ENCODE measurements at places on chromosomes 4 and X.

DNA sequence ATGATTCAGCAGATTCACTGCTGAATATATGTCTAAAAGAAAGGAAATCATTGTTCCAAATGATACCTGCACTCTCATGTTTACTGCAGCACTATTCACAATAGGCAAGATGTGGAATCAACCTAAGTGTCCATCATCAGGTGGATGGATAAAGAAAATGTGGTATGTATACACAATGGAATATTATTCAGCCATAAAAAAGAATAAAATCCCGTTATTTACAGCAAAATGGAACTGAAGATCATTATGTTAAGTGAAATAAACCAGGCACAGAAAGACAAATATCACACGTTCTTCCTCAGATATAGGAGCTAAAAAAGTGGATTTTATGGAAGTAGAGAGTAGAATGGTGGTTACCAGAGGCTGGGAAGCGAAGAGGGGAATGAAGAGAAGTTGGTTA lies 130.4 kb downstream of the STIM2 start:
- no peak for DNase-seq

DNA sequence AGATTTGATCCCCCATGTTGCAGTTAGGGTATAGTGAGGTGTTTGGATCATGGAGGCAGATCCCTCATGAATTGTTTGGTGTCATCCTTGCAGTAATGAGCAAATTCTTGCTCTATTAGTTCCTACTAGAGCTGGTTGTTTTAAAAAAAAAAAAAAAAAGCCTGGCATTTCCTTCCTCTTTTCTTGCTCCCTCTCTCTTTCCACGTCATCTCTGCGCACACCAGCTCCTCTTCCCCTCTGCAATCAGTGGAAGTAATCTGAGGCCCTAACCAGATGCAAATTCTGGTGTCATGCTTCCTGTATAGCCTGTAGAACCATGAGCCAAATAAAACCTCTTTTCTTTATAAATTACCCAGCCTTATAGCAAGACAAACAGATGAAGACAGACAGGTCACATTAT lies 24.5 kb downstream of the WDR17 start:
- DNase-seq, result no peak

GRCh38 chr4:148923881-148924280 lies 481.7 kb upstream of the NR3C2 start:
- no peak for DNase-seq

DNA sequence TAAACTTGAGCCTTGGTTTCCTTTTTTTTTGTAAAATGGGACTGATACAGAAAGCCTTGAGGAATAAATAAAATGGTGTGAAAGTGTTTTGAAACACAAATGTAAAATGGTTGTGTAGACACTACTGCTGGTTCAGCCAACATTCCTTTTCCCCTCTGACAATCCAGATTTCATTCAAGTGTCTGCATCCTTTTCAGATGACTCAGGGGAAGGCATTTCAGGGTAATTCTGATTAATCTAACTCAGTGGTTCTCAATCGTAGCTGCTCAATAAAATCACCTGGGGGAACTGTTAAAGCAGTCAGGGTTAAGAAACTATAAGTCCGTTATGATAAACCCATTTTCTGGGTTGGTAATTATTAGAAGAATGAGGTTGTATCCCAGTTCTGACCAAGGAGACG lies 4.6 kb downstream of the ARHGAP10 start:
- no peak for DNase-seq

DNA sequence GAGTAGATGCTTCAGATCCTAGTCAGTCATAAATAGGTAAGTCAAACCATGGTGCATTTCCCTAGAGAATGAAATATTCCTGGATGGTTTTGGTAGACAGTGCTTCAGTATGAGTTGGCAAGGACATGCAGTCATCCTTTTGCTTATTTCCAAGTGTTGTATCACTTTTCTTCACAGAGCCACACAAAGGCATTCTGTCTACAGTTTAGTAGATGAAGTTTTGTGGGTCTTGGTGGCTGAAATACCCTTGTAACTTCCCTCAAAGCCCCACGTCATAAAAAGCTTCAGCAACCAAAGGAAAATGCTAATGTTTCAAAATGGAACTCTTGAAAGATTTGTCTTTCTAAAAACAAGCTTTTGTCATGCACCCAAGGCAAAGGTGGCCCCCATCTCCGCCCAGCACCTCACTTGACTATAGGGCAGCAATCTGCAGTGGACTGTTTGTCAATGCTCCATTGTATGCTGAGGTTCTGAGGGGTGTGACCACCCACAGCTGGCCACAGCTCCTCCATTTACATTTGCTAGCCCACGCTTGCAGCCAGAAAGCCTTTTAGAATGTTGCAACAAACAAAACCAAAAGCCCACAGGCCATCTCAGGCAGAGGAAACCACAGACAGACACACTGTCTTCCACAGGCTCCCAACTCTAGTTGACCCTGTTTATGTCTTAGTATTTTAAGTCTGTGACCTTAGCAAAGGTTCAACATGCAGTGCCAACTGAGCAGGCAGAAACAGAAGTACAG lies 87.1 kb upstream of the FAM9C start:
- DNase-seq, result no peak

GRCh38 chr4:17095771-17096170 lies 197.3 kb upstream of the LDB2 start:
- no peak for DNase-seq

GRCh38 chrX:15471028-15471427 lies 22.1 kb downstream of the PIR start:
- DNase-seq, result peak; percentile 34

GRCh38 chr4:84814094-84814750 lies 152.3 kb downstream of the WDFY3 start:
- no peak for DNase-seq

DNA sequence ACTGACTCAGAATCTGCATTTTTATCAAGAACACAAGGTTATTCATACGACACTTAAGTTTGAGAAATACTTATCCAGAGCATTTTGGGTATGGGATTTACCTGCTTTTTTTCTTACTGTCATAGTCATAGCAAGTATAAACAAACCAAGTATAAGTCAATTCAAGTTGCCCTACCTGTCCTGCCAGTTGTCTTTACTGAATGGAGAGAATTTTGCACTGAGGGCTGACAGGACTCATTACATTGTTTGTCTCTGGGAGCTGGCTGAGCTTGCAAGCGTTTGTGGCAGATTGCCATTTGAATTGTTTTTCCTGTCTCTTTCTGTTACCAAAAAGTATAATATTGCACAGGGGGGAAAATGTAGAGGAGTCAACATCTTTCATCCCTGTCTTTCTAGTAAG lies 278.9 kb upstream of the MAGEC2 start:
- DNase-seq, result no peak

DNA sequence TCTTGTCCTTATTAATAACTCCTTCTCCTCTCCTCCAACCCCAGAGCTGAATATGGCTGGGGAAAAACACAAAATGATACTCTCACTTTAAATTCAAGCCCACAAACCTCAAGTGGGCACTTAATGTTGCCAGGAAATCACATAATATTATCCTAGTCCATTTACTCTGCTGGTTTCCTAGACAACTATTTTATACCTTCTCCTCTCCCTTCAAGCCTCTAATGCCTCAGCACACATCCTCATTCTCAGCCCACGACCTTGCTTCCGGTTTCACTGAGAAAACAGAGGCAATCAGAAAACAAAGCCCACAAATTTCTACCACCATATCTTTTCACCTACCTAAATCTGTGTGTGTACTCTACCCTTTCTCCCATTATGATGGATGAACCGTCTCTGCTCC lies 12.1 kb upstream of the CLCN5 start:
- DNase-seq, result no peak

GRCh38 chrX:41822892-41823291 lies 98.9 kb downstream of the GPR82 start:
- DNase-seq, result no peak

Measured in activated CD4-positive, alpha-beta T cell treated with anti-CD3 and anti-CD28 coated beads, Interleukin-2, amount 50 U/mL, for 4 hours (primary cell).